ENCODE measurements at places on chromosomes 7 and 10. TPM values are rescaled to one million over a fixed set of nuclear protein-coding genes. Genes with fewer than 3 reads are reported as not detected.

SYT15B gene
- total RNA-seq, result 0.20 TPM

PRSS58 gene
- total RNA-seq, result not detected

PSPH gene
- 10.7 TPM for total RNA-seq

HOXA10 gene
- total RNA-seq, result not detected

NEUROG3 gene
- not detected for total RNA-seq

A1CF gene
- total RNA-seq, result 123 TPM

CALHM3 gene
- not detected for total RNA-seq

SFTPA1 gene
- total RNA-seq, result not detected

ACTL6B gene
- not detected for total RNA-seq

SPDYE11 gene
- total RNA-seq, result not detected

SLC26A4 gene
- total RNA-seq, result not detected

MMD2 gene
- total RNA-seq, result not detected

CC2D2B gene
- 0.33 TPM for total RNA-seq

GPR141 gene
- total RNA-seq, result 0.60 TPM

LRRD1 gene
- not detected for total RNA-seq

MACC1 gene
- total RNA-seq, result 0.24 TPM

CRYGN gene
- total RNA-seq, result not detected

C7orf57 gene
- total RNA-seq, result not detected

CTAGE4 gene
- total RNA-seq, result 3.8 TPM

STAG3 gene
- 4.1 TPM for total RNA-seq

PDAP1 gene
- total RNA-seq, result 40.0 TPM

WBP1L gene
- total RNA-seq, result 24.1 TPM

WDFY4 gene
- 2.5 TPM for total RNA-seq

ADIRF gene
- total RNA-seq, result 27.4 TPM

ORC5 gene
- total RNA-seq, result 6.7 TPM

MKLN1 gene
- total RNA-seq, result 38.3 TPM

BEND7 gene
- total RNA-seq, result 14.8 TPM

OLAH gene
- total RNA-seq, result not detected

LRRC18 gene
- not detected for total RNA-seq

CACNA2D1 gene
- 3.3 TPM for total RNA-seq

OSBPL3 gene
- total RNA-seq, result 8.2 TPM

LOXL4 gene
- 0.51 TPM for total RNA-seq

RBP3 gene
- total RNA-seq, result not detected

OR6V1 gene
- not detected for total RNA-seq

DNAJC30 gene
- total RNA-seq, result 7.6 TPM

HOGA1 gene
- total RNA-seq, result 40.3 TPM

DPCD gene
- total RNA-seq, result 4.3 TPM

HOXA6 gene
- total RNA-seq, result not detected

GRM3 gene
- total RNA-seq, result not detected

FASTK gene
- total RNA-seq, result 45.8 TPM

TRPV6 gene
- 0.86 TPM for total RNA-seq

NXPH1 gene
- not detected for total RNA-seq

PDK4 gene
- total RNA-seq, result 91.3 TPM

GDF10 gene
- not detected for total RNA-seq

ZNHIT1 gene
- 153 TPM for total RNA-seq

ZNF467 gene
- total RNA-seq, result 5.7 TPM

CPA1 gene
- total RNA-seq, result not detected

FRMPD2 gene
- not detected for total RNA-seq

MCM10 gene
- total RNA-seq, result not detected

SGCE gene
- 16.6 TPM for total RNA-seq

GIMAP8 gene
- total RNA-seq, result 3.3 TPM

VGF gene
- not detected for total RNA-seq

LAMB4 gene
- not detected for total RNA-seq

PLXNA4 gene
- 0.31 TPM for total RNA-seq

TAC1 gene
- total RNA-seq, result 0.31 TPM
